Kidney glomerular epithelial cell (primary cell): ENCODE measurements at places on chromosomes 6 and 20.

- no peak for DNase-seq
Observed at GRCh38 chr6:5665173-5665572, 341.6 kb downstream of the NRN1 start.

- DNase-seq, result no peak
Observed at GRCh38 chr6:109979033-109979921, 1.2 kb downstream of the GPR6 start.

- peak; percentile 15 for DNase-seq
Observed at GRCh38 chr6:166707045-166707444, 80.0 kb upstream of the RPS6KA2 start.

DNA sequence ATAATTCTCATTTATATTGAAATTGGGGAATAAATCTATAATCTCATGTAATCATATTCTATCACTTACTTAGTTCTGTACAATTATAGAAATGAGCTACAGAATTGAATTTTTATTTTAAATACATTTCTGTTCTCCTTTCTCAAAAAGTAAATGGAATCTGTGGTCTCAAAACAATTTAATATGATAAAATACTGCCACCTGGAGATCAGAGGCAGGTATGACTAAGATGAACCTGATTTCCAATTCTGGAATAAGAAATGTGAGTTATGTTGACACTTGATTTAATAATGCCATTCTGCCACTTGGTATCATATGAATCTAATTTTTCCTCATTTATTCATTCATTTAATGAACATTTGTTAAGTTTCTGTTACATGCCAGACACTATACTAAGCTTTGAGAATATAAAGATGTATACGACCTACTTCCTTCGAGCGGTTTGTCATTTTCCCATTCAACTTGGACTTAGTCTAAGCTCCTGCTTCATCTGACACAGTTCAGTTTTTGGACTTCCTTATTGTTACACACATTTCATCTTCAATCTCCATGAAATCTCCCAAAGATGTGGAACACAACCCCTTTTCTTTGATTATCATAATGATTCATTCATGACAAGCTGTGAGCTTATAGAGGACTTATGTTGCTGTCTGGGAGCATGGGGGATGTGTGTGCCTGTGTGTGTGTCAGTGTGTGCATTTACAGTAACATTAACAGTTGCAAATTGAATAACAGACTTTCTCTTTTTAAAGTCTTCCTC, 7.5 kb upstream of the CCDC28A start:
- peak; percentile 27 for DNase-seq

GRCh38 chr6:124963416-124963785, 1.2 kb downstream of the RNF217 start:
- peak; percentile 49 for DNase-seq

- DNase-seq, result no peak
Observed at GRCh38 chr6:79468587-79468986, 68.6 kb downstream of the LCA5 start.

- no peak for DNase-seq
Observed at GRCh38 chr6:85747666-85748065, 105.0 kb upstream of the SYNCRIP start.

GRCh38 chr20:38863024-38863851, 57.7 kb downstream of the PPP1R16B start:
- DNase-seq, result no peak

GRCh38 chr20:35048739-35049138, 43.9 kb downstream of the TRPC4AP start:
- DNase-seq, result no peak

DNA sequence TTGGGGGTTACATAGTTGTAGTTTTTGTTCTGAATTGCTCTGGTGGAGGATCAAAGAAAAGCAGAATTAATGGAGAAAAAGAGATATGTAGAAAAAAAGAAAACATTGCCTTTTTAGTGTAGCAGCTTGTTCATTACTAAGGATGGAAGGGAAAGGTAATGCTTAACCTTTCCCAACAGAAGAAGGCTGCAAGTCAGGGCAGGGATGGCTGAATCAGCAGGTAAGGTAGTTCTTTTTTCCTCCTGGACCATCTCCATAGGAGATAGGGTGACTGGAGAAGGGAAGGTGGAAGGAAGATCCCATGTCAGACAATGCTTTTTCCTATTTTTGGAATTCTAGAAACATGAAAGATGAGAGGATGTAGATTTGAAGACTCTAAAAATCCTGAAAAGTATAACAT, 79.4 kb upstream of the SUPT3H start:
- no peak for DNase-seq

DNA sequence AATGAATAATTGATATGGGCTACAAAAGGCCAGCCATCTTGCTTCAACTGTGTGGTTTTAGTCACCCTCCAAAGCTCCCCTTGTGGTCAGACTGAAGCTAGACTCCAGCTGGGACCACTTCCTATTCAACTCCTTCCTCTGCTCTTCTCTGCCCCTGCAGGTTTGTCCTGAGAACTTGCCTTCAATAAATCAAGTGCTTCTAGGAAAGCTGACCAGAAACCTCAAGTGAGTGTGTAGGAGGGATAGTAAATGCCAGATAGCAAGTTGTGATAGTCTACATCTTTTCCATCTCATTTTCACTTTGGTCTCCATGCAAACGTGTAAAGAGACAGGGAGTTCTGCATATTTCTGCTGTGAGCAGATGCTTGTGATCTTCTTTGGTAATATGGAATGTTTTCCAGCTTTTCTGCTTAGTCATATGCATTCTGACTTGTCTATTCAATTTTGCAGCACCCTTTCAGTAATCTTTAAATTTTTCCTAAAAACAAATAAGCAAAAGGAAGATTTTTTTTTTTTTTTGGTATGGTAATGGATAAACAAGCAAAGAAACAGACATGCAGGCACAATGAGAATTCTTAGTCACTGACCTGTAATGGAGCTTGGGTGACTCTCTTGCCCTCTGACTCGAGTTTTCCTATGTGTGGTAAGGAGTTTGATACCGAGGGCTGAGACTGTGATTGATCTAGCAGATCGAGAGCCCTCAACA, 201.3 kb upstream of the BTBD3 start:
- peak; percentile 83 for DNase-seq

DNA sequence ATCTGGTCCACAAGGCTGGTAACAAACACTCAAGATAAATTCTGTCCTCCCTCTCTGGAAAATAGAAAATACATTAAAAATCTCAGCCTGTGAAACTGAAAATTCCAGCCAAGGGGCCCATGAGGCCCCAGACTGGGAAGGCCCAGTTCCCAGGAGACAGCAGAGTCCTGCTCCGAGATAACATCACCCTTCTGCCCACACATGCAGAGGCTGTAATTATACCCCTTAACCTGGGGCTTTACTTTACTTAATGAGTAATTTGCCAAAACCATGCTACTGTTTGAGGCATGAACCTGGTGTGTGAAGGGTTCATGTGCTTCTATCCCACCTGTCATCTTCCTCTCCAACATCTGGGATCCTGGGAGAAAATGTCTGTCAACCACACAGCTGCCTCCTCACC, 398.9 kb upstream of the SULF2 start:
- DNase-seq, result no peak

DNA sequence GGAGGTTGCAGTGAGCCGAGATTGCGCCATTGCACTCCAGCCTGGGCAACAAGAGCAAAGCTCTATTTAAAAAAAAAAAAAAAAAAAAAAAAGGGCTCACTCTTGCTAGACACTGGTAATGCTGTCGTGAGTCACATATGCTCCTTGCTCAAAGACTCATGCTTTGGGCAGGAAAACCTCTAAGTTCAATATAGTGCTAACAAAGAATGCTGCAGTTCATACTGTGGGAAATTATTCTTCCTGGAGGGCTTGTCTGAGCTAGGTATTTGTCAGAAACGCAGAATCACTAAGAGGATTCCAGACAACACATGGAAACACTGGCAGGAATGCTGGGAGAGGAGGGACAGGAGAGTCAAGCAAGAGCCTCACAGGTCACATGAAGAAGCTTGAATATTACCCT, 2.3 kb upstream of the LYRM2 start:
- peak; percentile 11 for DNase-seq

DNA sequence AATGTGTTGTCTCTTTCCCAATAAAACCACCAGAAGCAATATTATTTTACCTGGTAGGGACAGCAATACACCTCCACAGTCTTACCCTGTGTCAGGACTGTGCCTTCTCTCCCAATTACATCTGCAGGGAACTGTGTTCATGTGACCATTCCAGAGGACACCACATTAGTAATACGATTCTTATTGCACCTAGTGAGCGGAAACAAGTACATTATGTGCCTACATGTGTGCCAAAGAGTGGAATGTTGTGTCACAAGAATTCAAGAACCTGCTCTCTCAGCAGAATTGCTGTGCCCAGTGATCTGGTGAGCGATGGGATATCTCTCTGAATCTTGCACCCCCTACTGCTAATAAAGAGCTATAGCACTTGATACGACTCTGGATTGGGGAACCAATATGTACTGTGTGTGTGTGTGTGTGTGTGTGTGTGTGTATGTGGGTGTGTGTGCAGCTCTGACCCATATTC, 57.4 kb upstream of the FOXC1 start:
- DNase-seq, result no peak

- DNase-seq, result no peak
Observed at GRCh38 chr6:114020196-114020595, 49.2 kb upstream of the HDAC2 start.

GRCh38 chr6:6870921-6871320, 236.8 kb upstream of the RREB1 start:
- DNase-seq, result no peak
